SK-N-SH (cell line): ENCODE measurements at places on chromosomes 13 and 19. TPM values are rescaled to one million over a fixed set of nuclear protein-coding genes. Genes with fewer than 3 reads are reported as not detected.

ZNF541 gene
- polyA plus RNA-seq = 0.08 TPM in 2 replicates

BCL2L12 gene
- 20.3 and 27.9 TPM in 2 replicates for polyA plus RNA-seq

NBEA gene
- 12.3 and 17.1 TPM in 2 replicates for polyA plus RNA-seq

ZNF442 gene
- polyA plus RNA-seq = 0.43 and 0.70 TPM in 2 replicates

NOVA2 gene
- polyA plus RNA-seq = 1.3 and 1.9 TPM in 2 replicates
